ENCODE measurements at places on chromosomes 11 and 22. TPM values are rescaled to one million over a fixed set of nuclear protein-coding genes. Genes with fewer than 3 reads are reported as not detected.

RIMBP3C gene
- 0.13 TPM for total RNA-seq

SULT4A1 gene
- not detected for total RNA-seq

OR51B5 gene
- 0.13 TPM for total RNA-seq

FGF19 gene
- total RNA-seq, result 0.05 TPM

APOA5 gene
- not detected for total RNA-seq

CRYBB3 gene
- not detected for total RNA-seq

PTPN5 gene
- total RNA-seq, result not detected

GVQW3 gene
- 1.4 TPM for total RNA-seq

Data from A549 treated with Mapracorat at 1 μM for 4 hours (cell line).